HEK293T (cell line): ENCODE measurements at places on chromosomes 3 and 15.

GRCh38 chr15:99403597-99403996, 152.3 kb downstream of the LRRC28 start:
- no peak for DNase-seq

- DNase-seq: no peak
These were observed 75.1 kb downstream of the NR1D2 start for GRCh38 chr3:24020036-24020691.

GRCh38 chr15:46677491-46677890, 1039.8 kb upstream of the SEMA6D start:
- no peak for DNase-seq

- no peak for DNase-seq
These were observed 1.4 kb downstream of the STARD9 start for GRCh38 chr15:42576776-42577175.

- no peak for DNase-seq
These were observed 77.7 kb downstream of the CBLB start for GRCh38 chr3:105791131-105791530.

- DNase-seq: no peak
These were observed 2.6 kb upstream of the MAP4 start for GRCh38 chr3:48018841-48019240.

GRCh38 chr3:183287301-183287971, 34.4 kb downstream of the B3GNT5 start:
- no peak for DNase-seq

GRCh38 chr3:98776140-98776493, 13.0 kb downstream of the ST3GAL6 start:
- DNase-seq: no peak

- DNase-seq: no peak
These were observed 41.5 kb upstream of the MTMR10 start for GRCh38 chr15:31032961-31033371.

- no peak for DNase-seq
These were observed 60.5 kb upstream of the TMEM115 start for GRCh38 chr3:50419595-50420370.

- DNase-seq: no peak
These were observed 17.1 kb downstream of the VIPR1 start for GRCh38 chr3:42519568-42519962.

DNA sequence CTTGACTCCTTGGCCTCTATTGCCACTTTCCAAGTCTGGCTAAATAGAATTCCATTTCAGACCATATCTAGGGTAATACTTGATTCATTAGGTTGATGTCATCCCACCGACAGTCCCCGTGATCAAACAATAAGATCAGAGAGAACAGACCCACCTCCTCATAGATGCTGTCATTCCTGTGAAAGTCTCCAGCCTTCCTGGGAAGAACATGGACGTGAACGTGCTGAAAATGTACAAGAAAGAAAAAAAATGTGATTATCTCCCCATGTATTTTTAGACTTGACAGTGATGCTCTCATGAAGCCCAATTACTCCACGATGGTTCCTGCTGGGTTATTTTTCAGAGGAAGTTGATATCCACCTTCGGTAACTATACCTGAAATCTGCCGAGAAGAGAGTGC, 872.4 kb upstream of the CFAP20DC start:
- no peak for DNase-seq

DNA sequence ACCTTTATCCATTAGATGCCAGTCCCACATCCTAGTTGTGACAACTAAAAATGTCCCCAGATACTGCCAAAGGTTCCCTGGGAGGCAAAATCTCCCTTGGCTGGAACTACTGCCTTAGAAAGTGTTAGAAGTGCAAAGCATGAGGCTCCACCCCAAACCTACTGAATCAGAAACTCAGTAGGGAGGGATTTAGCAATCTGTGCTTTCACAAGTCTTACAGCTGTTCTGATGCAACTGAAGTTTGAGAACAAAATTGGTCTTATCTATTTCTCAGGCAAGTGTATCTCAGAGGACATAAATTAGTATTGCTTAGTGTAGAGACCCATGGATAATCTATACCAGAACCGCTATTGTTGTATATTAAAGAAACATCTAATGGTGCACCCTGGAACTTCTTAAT, 70.2 kb downstream of the CLDN1 start:
- no peak for DNase-seq

DNA sequence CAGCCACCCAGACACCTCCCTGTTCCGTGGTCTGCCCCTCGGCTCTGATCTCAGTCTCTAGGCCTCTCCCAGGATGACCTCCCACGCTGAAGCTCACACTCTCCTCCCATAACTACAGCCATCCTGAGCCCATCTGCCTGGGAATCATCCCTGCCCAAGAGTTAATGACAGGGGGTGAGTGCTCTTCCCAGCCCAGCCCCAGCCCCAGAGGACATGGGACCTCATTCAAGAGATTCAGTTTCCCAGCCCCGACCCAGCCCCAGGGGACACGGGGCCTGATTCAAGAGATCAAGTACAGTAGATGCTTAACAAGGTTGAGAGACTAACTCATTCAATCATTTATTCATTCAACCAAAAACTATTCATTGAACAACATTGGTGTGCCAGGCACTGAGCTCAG, 272.0 kb downstream of the XXYLT1 start:
- DNase-seq: no peak

GRCh38 chr3:124584552-124585391, 145.5 kb upstream of the UMPS start:
- DNase-seq: peak; percentile 77

DNA sequence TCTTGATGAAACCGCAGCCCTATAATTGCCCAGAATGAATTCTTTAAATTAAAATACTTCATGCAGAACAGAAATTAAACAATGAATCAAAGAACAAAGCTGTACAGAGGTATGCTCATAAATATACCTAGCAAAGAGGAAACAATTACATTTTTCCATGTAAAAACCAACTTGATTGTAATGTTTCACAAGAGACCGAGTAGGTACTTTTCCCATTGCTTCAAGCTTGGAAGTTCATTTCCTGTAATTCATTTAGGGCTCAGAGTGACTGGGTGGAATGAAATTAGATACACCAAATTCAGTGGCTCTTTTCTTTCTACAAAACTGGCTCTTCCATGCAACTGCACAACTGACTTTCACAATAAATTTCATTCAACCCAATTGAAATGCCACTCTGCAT, 51.4 kb downstream of the FHIT start:
- no peak for DNase-seq

GRCh38 chr3:141276398-141276797, 44.8 kb downstream of the PXYLP1 start:
- no peak for DNase-seq

DNA sequence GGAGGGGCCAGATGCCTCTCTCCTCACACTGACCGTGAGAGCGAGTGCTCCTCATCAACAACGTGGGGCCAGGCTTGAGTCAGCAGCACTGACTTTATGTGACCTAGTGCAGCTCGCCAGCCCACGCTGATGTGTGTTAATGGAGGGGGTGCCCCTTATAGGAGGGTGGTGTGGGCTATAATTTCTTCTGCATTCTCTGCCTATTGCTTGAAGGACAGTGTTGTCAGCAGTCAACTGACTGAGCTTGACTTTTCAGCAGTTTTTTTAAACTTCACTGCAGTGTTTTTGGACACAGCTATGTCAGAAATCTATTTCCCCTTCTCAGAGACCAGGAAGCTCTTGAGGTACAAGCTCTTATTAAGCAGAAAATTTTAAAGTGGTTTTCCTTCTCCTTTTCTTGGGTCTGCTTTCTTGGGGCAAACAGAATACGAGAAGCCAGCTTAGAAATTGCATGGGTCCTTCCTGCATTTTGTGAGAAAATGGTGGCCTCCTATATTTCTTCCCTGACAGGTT, 304.8 kb upstream of the CTDSPL start:
- DNase-seq: no peak

DNA sequence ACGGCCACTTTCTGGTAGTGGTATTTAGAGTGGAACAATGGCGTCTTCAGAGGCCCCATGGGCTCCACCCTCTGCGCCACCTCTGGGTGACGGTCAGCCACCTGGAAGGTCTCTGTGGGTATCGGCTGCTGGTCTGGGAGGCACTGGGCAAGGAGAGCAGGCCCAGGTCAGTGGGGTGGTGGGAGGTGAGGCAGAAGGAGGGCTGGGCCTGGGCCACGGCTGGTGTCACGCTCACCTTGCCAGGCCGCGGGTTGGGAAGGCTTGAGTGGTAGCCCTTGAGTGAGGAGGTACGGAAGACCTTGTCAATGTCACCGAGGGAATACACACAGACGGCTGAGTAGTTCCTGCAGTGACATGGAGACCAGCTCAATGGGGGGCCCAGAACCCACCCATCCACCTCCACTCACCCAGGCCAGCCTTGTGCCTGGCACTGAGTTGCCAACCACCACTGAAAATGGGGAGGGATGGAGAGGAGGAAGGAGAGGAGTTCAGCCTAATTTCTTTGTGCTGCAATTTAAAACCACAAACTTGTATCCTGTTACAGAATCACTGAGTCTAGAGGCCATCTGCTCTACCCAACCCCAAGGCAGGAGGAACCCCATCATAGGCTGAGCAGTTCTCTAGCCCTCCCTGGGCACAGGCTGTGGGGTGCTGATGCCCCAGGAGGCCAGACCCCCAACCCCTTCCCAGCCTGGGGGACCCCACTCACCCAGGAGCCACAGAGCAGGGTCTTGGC, 19.0 kb downstream of the SEMA7A start:
- DNase-seq: no peak

DNA sequence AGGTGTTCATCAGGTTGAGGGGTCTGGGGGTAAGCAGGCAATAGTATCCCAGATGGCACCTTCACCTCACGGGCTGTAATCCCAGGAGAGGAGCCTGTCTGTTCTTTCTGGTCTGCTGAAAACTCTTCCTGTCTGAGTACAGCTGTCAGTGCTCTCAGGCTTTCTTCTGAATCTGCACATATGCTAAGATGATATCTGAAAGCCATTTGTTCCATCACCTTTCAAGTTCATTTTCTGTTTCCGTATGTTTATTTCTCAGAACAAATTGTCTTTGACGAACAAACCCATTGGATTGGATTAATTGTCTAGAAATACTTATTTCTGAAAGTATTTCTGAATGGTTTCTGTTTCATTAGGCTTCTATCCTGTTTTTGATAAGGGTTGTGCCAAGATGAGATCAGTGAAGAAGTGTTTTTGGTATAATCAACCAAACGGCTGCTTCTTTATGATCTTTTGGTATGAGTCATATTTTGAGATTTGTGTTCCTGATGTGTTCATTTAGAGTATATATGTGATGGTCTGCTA, 13.3 kb downstream of the ZNF592 start:
- DNase-seq: no peak

GRCh38 chr3:13207975-13208705, 134.9 kb upstream of the IQSEC1 start:
- DNase-seq: no peak

- no peak for DNase-seq
These were observed 1.7 kb upstream of the SNRPA1 start for GRCh38 chr15:101296418-101297405.

DNA sequence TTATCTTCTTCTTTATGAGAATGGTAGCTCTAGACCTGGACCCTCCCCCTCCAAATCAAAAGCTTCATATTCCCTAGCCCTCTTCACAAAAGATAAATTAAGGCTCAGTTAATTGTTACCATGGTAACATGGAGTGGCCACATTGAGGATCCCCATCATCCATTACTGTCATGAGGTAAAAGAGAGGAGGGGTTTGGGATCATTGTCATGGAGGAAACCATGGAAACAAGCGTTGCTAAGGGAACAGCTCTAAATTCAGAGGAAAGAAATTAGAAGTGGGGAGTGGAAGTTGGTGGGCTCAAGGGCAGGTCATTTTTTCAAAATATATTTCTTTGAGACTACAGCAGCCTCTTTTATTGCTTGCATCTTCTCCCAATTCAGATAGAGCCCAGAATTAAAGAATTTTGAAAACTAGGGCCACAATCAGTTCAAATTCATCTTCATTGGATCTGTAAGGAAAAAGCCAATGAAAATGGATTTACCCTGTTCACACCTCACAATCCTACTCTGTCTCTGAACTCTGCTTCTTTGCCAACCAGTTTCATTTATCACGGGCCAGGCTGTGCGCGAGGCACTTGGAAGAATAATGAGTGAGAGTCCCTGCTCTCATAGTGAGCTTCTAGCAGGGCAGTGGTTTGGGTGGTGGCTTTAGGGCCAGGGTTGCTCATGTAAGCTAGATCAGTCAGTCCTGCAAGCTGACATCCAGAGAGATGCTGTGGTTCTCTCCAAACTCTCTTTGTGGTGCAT, 11.6 kb upstream of the AEN start:
- no peak for DNase-seq

GRCh38 chr15:68346979-68347378, 69.4 kb downstream of the FEM1B start:
- no peak for DNase-seq

DNA sequence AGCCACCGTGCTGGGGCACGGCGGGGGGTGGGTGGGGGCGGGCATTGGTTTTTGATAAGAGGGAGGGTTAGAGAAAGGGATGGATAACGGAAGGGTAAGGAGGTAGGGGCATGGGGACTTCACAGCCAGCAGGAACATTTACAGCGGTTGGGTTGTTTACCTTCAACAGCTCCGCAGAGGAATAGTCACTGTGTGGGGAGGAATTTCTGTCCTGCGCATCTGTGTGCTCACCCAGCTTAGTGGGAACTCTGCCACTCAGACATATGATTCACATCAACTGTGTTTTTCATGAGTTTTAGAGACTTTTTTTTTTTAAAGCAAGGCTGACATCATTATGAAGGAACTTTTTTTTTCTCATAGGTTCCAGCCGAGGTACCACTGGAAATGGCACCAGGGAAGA, 19.6 kb downstream of the CHRD start:
- DNase-seq: no peak

DNA sequence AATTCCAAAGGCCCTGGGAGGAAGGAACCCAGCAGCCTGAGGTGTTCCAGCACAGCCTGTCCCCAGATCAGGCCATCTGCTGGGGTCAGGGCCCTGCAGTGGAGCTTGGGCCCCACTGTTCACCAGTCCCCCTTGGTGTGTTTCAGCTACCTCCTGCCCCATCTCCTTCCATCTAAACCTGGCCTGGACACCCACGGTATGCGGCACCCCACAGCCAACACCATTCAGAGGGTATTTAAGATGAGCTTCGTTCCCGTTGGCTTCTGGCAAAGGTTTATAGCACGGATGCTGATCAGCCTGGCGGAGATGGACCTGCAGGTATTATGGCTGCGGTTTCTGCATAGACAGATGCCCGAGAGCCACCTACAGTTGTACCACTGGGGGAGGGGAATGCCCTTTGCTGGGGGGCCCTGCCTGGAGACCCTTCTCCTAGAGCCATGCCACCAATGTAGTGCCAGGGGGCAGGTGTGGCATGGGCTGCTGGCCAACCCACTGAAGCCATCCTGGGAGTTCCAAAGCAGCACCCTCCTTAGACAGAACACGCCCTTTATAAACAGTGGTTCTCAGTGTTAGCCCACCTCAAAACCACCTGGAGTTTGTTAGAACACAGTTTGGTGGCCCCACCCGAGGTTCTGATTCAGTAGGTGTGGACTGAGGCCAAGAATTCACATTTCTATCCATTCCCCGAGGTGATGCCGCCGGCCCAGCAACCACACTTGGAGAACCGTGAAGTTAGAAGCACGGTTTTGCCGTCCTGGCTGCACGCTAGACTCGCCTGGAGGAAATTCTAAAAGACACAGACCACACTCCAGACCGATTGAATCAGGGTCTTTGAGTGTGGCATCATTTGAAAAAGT, 126.9 kb downstream of the LRRK1 start:
- no peak for DNase-seq
